ENCODE measurements at places on chromosomes 6 and 20.

- no peak for DNase-seq
Measured at GRCh38 chr20:4383961-4384360, 337.7 kb upstream of the PRND start.

- DNase-seq: no peak
Measured at GRCh38 chr20:43940518-43941225, 26.0 kb downstream of the TOX2 start.

DNA sequence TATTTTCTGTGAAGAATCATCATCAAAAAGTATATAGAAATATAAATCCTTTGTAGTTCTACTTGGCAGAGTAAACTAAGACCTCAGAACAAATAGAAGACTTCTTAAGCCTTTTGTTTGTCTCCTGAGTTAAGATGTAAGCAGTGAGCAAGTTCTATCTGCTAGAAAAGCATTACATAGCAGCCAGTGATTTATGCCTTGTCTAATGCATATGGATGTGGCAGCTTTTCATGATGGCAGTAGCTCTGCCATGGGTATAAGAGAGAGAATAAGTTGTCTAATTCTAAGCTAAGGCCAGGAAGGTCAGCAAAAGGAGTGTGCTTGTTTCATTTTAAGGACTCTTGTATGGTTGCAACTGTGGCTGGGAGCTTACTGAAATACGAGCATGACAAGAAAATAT lies 920.2 kb downstream of the GRIK2 start:
- DNase-seq: no peak

- no peak for DNase-seq
Measured at GRCh38 chr20:46331611-46332361, 23.5 kb upstream of the CDH22 start.

DNA sequence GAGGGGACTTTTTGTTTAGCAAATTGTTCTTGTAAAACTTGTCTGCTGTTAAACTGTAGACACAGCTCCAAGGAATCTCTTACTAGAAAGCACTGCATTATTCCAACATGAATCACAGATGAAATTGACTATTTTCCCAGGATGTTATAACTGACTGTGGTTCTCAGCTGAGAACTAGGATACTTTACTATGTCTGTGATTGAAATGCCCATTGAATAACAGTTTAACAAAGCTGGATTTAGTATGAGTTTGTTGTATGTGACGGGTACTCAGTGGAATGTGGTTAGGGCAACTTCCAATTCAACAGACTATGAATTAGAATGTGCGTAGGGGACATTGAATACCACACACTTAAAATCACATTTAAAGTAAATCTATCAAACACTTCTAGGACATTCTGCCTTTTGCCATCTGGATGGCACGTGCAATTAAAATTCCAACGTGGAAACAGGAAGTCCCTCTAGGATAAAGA lies 193.4 kb upstream of the PREP start:
- DNase-seq: no peak

- no peak for DNase-seq
Measured at GRCh38 chr20:1393507-1393882, 641 bp upstream of the FKBP1A start.

DNA sequence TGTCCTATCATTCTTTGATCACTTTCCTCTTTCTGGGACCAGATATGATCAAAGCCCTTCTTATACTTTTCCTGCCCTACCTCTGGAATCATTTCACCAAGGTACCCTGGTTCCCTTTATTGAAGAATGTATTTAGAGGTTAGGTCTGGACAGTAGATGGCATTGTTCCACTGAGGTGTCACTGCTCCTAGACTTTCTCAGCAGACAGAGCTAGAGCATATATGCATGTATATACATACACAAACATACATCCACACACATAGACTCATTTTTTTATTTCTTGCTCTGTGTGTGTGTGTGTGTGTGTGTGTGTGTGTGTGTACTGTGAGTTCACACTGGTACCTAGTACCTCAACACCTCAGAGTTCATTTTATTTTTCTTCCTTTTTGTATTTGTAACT lies 40.9 kb downstream of the PTPRA start:
- no peak for DNase-seq

DNA sequence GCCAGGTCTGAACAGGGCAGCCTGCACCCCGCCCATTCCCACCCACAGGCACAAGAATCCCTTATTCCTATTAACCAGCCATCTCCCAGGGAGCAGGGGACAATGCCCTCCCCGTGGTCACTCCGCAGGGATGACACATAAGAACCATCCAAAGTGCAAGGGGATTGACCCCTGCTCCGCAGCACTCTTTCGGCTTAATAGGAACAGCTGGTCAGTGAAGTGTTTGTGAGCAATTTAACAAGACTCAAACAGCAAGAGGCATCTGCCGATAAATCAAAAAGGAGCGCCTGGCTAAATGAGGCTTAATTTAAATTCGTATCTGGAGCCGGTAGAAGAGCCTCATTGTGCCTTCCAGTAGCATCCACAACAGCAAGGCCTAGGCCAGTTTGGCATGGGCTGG lies 389.4 kb downstream of the RNGTT start:
- no peak for DNase-seq

GRCh38 chr6:167968091-167968490 lies 29.4 kb upstream of the KIF25 start:
- DNase-seq: peak; percentile 65

DNA sequence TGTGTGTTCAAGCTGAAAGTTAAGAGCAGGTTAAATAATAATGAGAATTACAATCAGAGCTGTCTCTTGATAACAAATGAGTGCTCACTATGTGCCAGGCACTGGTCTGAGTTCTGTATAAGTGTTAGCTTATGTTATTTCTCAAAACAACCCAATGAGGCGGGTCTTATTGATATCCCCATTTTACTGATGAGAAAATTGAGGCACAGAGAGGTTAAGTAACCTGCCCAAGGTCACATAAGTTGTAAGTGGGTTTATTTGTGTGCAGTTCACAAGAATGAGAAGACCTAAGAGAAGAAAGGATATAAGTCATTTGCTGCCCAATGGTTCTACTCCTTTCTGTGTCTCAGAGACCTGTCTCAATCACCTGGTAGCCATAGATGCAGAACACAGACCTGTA lies 34.1 kb upstream of the ARMH2 start:
- no peak for DNase-seq

- DNase-seq: no peak
Measured at GRCh38 chr6:43840490-43841218, 70.6 kb downstream of the VEGFA start.

GRCh38 chr6:129929433-129929832 lies 68.3 kb upstream of the TMEM244 start:
- DNase-seq: no peak

DNA sequence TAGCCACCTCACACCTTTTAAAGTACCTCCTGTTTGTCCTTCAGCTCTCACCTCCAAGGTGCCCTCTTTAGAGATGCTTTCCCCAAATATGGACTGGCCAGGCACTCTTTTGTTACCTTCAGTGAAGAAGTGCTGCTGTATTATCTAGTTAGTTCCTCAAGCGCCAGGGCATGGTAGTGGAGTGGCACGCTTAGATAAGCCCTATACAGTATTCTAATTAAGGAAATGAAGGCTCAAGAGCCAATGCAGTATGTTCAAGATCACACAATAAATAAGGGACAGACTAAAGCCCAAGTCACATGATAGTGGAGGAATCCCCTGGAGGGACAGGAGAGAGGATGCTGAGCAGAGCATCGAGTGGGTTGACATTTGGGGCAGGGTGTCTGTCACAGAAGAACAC lies 28.5 kb upstream of the GFOD1 start:
- DNase-seq: no peak

DNA sequence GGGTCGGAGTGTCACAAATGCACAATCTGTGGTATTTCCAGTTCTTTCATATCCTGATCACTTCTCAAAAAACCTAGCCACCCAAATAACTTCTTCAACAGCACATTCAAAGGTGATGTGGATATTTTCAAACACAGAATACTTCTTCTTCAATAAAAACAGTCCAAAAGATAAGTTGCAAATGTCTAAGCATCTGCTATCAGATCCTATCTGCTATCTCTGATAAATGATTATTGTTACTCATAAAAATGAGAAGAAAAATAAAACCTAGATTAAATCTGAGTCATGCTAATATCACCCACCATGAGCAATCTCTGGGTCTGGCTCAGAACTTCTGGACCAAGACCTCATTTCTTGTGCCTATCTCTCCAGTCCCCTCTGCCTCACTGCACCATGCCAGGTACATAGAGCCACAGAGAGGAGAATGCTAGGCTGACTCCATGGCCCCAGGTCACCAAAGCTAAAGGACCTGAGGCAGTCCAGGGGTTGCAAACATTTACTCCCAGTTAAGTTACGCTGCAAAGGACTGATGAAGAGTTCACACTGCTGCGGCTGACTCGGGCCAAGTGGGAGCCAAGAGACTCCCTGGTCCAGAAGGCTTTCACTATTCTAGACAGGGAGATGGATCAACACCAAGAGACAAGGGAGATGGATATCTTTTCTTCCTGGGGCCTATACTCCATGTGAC lies 101.4 kb downstream of the KIF13A start:
- DNase-seq: no peak

GRCh38 chr6:42113936-42114636 lies 28.3 kb downstream of the C6orf132 start:
- no peak for DNase-seq

- DNase-seq: no peak
Measured at GRCh38 chr6:152859225-152859624, 108.6 kb downstream of the VIP start.

DNA sequence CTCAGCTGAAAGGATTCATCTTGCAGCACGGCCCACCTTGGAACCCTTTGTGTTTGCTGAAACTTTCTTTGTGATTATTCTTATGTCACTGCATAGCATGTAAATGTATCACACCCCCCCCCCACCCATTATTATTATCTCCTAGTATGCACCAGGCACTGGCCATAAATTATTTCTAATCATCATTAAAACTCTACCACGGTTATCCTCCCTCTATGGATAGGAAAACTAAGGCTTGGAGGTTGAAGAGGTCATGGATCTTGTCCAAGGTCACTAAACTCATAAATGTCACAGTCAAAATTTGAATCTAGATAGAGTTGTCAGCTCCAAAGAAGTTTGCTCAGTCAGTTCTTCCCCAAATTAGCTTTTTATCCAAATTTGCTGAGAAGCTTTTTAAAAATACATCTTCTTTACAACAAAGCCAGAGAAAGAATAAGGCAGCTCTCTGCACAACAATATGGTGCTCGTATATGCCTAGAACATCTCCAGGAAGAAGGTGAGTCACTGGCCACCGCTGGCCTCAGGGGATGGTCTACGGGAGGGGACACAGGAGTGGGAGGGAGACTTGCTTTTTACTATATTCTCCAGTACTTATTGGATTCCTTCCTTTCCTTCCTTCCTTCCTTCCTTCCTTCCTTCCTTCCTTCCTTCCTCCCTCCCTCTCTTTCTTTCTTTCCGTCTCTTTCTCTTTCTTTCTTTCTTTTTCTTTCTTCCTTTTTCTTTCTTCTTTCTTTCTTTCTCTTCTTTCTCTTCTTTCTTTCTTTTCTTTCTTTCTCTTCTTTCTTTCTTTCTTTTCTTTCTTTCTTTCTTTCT lies 134.5 kb downstream of the VEGFA start:
- no peak for DNase-seq

GRCh38 chr6:127216810-127217789 lies 49.6 kb upstream of the RNF146 start:
- DNase-seq: no peak

DNA sequence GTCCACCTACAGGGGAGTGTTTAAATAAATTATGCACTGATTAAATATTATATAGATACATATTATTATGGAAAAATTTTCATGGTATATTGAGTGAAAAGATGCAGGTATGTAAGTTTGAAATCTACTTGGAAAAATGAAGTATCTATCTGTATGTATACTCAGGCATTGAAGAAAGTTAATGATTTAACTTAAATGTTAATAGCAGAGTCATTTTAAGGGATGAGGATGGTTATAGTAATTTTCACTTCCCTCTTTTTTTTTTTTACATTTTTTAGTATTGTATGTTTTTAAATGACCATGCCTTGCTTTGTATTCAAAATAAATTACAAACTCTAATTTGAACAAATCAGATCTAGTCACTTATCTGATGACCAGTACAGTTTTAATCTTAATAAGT lies 43.2 kb upstream of the NOTCH4 start:
- DNase-seq: no peak

GRCh38 chr20:13929836-13930235 lies 60.6 kb downstream of the SEL1L2 start:
- no peak for DNase-seq

DNA sequence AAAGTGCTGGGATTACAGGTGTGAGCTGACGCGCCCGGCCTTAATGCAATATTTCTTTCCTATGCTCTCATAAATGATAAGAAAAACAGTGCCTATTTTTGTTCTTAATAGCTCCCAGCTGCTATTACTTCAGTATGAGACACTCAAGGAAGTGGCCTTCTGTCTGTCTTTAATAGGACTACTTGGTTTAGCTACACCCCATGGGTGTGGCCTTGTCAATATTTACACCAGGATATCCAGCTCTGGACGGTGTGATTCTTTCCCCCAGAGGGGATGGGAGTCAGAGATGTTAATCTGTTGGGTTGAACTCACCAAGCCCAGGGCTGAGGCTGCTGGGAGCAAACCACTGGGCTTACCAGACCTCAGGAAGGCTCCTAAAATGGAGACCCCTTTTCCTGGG lies 134.2 kb downstream of the CEP57L1 start:
- DNase-seq: no peak

GRCh38 chr6:99611148-99611547 lies 4.5 kb downstream of the PRDM13 start:
- DNase-seq: peak; percentile 54

DNA sequence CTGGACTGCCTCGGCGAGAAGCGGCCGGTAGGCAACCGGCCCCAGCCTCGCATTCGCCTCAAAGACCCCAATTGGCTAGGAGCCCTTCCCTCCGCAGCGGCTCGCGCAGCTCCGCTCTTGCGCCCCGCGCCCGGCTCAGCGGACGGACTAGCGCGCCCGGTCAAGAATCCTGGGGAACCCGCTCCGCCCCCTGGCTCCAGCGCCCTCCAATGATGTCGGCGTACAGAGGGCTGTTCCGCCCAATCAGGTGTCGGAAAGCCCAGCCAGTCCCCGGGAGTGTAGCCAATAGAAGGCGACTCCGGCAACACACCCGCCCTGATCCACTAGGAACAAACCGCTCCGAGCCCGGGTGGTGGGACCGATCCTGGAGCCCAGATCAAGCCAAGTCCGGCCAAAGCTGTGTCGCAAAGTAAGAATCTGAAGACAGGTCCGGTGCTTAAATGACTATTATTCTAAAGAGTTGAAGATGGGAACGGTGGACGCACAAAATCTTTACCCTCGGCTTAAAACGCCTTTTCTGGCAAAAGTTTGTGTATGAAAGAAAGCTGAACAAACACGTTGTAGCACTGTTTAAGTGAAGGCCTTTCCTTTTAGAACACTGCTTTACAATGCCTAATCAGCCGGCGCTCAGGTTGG lies 132.2 kb downstream of the OGFRL1 start:
- DNase-seq: peak; percentile 57

DNA sequence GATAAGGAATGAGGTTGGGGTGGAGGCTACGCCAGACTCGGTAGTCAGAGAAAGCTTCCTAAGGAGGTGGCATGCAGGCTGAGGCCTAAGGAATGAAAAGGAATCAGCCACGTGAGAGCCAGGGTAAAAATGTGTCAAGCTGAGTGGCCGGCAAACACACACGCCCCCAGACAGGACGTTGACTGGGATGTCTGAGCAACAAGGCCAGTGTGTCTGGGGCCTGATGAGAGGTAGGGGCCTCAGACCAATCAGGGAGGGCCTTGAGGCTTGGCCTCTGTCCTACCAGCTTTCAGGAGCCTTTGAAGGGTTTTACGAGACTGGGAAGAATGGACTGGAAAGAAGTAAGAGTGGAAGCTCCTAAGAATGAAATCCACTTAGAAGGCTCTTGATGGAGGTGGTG lies 61.0 kb upstream of the PHACTR2 start:
- no peak for DNase-seq

GRCh38 chr20:34350095-34350494 lies 13.0 kb upstream of the ITCH start:
- no peak for DNase-seq

All from activated CD4-positive, alpha-beta T cell treated with anti-CD3 and anti-CD28 coated beads for 36 hours (primary cell).